RPMI7951 (cell line): ENCODE measurements at places on chromosomes 2 and 18. TPM values are rescaled to one million over a fixed set of nuclear protein-coding genes. Genes with fewer than 3 reads are reported as not detected.
A peak's percentile ranks its signal among the peaks of the same experiment; 100 is the strongest.

DNA sequence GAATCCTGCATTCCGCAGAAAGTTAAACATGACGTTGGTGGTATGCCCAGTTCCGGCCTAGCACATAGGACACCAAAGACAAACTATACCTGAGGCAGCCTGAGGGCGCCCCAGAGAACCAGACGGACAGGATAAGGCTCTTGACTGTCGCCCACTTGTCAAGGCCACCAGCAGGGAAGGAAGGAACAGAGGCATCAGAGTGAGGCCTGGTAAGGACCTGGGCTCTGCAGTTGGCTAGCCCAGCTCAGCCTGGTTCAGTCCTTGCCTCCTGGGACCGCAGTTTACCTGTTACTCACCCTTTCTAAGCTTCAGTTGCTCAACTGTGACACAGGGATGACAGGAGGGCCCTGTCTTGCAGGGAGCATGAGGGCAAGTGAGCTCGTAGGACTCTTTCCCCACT, 82.1 kb downstream of the ACTR2 start:
- no peak for DNase-seq

GRCh38 chr2:15808204-15808910, 132.0 kb upstream of the MYCN start:
- no peak for DNase-seq

GRCh38 chr2:95388856-95389244, 13.7 kb upstream of the FAHD2A start:
- DNase-seq: peak; percentile 15

Gene LYG2
- not detected in 2 replicates for total RNA-seq

Gene CFAP65
- total RNA-seq: 0.10 and 0.12 TPM in 2 replicates

- peak; percentile 6 for DNase-seq
These were observed at the start of gene AKAIN1 for GRCh38 chr18:5197032-5197434. AKAIN1 (minus strand) TSS chr18:5197257; CDS start chr18:5197053, 204 bp downstream.

GRCh38 chr2:37098416-37099118, 14.2 kb downstream of the GPATCH11 start:
- no peak for DNase-seq

DNA sequence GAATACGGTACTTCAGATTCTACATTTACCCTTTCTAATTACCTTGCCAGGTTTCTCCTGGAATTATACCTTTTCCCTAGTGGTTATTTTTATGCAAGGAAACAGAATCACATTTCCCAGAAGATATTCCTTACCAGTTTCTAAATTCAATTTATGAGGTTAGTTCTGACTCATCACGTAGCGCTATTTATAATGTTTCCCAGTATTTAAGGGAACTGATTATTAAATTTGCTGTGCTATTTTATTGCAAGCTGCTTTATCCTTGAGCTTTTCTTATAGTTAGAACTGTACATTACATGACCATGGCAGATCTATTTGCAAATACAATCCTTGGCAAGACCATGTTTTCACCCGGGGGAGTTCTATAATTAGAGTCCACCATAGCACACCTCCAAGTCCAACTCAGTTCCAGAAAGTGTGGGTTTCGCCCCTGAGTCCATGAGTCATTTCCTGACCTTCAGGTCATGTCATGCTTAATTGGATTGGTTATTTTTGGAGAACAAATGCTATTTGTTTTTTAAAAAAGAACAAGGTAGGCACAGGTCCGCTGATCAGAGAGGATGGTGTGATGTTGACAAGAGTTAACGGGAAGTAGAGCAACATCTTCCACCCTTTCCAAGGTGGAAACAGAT, 126.6 kb downstream of the ZNF532 start:
- peak; percentile 81 for DNase-seq

- DNase-seq: peak; percentile 70
These were observed at the start of gene GPR35 for GRCh38 chr2:240624950-240625621. GPR35 (plus strand) TSS chr2:240625480; CDS start chr2:240629953, 4,473 bp downstream.

- peak; percentile 58 for DNase-seq
These were observed 177.7 kb upstream of the TWIST2 start for GRCh38 chr2:238670111-238670585.

Gene ACKR3
- total RNA-seq: 14.2 and 24.0 TPM in 2 replicates

Gene OR6B3
- not detected in 2 replicates for total RNA-seq

GRCh38 chr2:130966775-130967490, 126.3 kb downstream of the FAM168B start:
- no peak for DNase-seq

DNA sequence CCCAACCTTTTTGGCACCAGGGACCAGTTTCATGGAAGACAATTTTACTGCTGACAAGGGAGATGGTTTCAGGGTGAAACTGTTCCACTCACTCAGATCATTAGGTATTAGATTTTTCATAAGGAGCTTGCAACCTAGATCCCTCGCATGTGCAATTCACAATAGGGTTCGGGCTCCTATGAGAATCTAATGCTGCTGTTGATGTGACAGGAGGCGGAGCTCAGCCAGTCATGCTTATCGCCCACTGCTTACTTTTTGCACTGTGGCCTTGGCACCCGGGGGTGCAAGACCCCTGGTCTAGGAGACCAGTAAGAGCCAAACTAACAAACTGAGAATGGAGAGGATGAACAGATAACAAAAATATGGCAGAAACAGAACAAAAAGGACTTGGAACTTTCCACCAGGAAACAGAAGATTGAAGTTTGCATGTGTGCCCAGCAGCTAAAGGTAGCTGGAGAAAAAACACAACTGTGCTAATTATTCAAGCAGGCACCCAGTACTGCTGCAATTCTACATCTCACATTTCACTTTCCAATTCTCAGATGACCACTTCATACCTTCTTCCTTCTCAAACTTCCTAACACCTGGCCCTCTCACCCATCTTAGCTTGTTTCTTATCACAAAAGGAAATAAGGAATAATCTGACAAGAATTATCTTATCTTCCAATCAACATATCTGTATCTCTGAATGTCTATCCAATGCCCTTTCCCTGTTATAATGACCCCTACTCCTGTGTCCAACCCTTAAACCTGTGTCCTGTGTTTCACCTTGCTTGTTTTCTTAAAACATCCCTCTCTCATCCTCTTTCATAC, 24.8 kb downstream of the SP3 start:
- DNase-seq: no peak

GRCh38 chr2:39922679-39923405, 143.8 kb upstream of the THUMPD2 start:
- no peak for DNase-seq

DNA sequence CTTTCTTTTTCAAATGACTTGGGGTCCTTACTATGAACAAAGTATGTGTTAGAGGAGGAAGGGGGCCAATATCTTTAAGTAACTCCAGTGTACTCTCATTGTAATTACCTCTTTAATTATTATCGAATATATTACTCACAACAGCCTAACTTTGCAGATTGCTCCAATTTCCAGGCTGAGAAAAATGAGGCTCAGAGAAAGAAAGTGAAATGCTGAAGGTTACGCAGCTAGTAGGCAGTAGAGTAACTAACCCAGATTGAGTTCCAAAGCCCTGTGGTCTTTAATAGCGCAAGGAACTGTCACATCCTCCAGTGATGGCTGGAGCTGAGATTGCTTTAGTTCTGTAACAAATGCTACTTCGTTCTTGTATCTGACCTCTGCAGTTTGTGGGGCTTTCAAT, 2.2 kb upstream of the GYPC start:
- DNase-seq: no peak

Gene HRH4
- not detected in 2 replicates for total RNA-seq

DNA sequence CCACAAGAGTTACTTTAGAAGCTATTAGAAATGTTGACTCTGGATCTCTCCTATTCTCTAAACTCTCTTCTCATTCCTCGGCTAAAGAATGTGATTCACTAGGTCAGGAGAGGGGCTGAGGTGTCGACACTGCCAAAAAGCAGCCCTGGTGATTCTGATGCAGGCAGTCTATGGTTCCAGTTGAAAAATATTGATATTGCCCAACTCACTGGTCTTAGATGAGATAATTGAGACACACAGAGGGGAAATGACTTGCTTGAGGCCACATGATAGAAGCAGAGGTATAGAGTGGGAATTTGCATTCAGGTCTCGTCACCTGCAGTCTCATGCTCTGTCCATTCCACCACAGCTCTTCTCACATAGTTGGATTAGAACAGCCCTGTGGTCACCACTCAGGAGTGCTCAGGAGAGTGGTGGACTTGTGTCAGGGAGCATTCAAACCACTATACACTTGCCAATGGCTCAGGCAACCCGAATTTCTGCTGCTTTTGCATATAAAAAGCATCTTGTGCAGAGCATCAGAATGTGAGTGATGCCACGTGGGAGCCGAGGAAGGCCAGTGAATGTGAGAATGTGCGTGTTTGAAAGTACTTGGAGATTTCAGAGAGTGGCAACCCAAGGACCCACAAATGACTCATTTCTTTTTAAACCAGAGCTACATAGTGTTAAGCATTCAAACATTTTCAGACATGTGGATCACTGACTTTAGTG, 65.1 kb upstream of the CTLA4 start:
- peak; percentile 94 for DNase-seq

Gene TMEM200C
- total RNA-seq: not detected in 2 replicates

DNA sequence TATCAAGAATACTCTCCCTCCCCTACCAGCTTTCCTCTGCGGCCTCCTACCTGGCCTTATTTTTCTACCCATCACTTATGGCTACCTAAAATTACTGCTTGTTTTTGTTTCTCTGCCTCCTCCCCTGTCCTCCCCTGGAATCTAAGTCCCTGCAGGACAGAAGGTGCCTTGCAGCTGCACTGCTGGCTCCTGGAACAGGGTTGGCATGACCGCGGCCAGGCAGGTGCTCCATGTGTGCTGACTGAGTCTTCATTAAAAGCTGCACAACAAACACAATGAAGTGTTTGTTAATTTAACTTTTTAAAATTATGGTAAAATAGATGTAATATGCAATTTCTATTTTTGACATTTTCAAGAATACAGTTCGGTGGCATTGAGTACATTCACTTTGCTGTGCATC, 171.9 kb upstream of the FHL2 start:
- no peak for DNase-seq

DNA sequence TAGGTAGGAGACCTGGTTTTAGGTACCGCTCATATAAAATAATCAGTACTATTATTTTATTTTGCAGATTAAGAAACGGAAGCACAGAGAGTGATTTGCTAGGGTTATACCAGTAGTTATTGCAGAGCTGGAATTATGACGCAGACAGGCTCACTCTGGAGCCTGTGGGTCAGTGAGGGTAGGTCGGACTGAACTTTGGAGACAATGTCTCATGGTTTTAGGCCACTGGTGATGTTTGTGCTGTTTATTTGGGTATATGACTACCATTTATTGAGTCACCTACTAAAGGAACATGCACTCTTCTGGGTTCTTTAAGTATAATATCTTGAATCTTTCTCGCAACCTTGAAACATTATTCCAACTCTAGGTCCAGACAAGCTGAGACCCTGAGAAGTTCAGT, 33.5 kb upstream of the IL1R1 start:
- no peak for DNase-seq

GRCh38 chr2:56811401-56811800, 627.6 kb downstream of the CCDC85A start:
- DNase-seq: no peak

GRCh38 chr2:147150241-147150635, 694.6 kb upstream of the ACVR2A start:
- peak; percentile 72 for DNase-seq

- no peak for DNase-seq
These were observed 841.4 kb upstream of the VRK2 start for GRCh38 chr2:57205241-57205640.

DNA sequence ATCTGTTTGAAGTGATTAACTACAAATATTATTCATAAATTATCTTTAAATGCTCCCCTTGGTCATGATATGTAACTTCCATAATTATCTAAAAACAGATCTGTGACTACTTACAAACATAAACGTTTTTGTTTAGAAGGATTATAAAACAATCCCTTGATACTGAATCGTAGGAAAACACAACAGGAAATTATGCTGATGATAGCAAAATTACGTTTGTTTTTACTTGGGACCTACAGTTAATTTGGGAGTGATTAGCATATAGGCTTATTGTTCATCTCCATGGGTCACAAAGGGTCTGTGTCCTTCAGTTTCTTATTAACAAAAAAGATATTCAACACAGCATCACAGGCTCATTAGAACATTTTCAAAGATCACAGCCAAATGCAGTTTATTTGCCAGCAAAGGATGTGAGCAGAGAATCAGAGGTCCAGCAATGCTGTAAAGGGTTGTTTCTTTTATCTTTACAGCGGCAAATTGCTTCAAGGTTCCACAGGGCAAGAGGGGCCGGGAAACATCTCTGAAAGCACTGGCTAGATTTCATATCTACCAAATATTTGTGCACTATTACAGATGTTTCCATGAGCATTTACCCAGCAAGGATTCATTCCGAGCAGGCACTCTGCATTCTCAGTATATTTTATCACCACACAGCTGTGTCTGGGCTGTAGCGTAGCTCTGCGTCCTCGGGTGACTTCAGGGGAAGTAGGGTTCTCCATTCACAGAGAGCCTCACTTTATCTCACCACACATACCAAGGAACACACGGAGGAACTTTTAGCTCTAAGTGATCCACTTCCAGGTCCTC, 4.1 kb downstream of the CCDC195 start:
- DNase-seq: no peak

Gene ZNF396
- 1.1 and 2.2 TPM in 2 replicates for total RNA-seq

GRCh38 chr2:190999058-190999457, 14.9 kb downstream of the STAT1 start:
- no peak for DNase-seq

Gene TUBB8B
- not detected in 2 replicates for total RNA-seq

GRCh38 chr18:79848579-79849327, 51.0 kb downstream of the KCNG2 start:
- DNase-seq: peak; percentile 7

DNA sequence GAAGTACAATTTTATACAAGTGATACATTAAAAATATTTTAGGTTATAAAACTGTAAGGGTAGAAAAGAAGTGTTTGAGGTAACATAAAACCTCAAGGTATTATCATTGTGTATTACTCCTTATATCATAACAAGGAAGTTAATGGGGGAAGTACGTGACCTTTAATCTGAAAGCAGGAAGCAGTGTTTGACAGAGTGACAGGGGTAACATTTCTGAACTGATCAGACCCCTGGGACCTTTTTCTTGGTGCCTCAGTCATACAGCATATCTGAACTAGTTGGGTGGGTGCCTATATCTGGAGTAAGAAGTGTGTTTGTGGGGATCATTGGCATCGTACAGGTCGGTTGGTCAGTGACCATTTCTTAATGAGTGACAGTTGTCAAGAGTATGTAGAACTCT, 43.0 kb downstream of the MALT1 start:
- DNase-seq: no peak

- DNase-seq: no peak
These were observed 156.6 kb upstream of the NOSTRIN start for GRCh38 chr2:168645696-168646338.

Gene CXCR1
- not detected in 2 replicates for total RNA-seq

DNA sequence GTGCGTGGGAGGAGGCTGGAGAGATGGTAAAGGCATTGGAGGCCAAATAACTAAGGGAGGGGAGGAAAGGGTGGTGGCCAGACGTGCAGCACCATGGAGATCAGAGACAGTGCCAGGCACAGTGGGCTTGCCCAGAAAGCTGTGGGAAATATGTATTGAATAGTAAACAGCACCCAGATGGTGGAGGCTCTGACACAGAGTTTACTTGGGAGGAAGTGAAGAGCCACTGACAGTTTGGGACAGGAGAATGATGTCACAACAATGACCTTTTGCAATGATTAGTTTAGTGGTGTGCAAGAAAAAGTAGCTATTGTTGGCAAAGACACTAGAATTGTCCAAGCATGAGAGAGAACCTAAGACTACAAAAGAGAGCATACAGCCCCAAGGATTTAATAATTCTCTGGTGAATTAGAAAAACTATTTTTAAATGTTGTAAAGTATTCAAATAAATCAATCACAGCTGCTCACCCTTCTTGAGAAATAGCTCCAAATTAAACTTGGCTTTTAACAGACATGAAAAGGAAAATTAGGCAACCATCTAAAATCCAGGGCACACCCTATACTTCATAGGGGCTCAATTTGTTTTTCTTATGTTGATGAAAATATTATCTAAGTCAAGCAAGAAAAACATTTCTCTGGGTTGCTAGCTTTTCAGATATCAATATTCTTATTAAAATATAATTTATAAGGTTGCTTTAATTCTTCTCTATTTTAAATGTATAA, 458.7 kb upstream of the HNRNPA3 start:
- DNase-seq: no peak
